Cardiac muscle cell (in vitro differentiated cells and primary cell): ENCODE measurements at places on chromosomes 6 and 20. TPM values are rescaled to one million over a fixed set of nuclear protein-coding genes. Genes with fewer than 3 reads are reported as not detected.

DNA sequence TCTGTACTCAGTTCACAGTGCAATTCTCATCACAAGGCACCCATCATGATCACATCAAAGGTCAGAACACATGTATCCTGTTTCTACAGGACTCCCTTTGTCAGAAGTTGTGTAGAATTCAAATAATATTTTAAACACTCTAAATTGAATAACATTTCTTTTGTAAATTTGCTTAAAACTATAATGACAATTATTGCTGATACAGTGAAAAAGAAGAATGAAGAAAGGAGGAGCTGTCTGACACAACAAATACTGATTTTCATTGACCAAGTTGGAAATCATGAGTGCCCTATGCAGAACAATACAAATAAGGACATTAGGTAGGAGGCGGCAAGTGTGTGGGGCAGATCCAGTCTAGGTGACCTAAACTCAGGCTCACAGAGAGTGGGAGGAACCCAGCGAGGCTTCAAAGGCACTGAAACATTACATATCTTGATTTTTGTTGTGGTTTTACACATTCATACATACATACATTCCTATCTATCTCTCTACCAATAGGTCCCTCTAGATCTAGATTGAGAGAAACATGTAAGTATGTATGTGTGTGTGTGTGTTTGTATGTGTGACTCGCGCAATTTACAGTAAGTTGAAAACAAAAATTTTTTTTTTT lies 79.2 kb upstream of the SLC2A12 start:
- no peaks in the 10 kb centered on the region for H3K4me1 ChIP-seq
- no peak for DNase-seq
- no peaks in the 10 kb centered on the region for H3K36me3 ChIP-seq
- no peaks in the 10 kb centered on the region for H3K27me3 ChIP-seq

GRCh38 chr6:51495610-51496396 lies 591.6 kb downstream of the PKHD1 start:
- no peaks in the 10 kb centered on the region for H3K27me3 ChIP-seq
- no peak overlapping the region for H3K27ac ChIP-seq
- DNase-seq, result peak; percentile 38
- peaks cover 19% of the 10 kb centered on the region for H3K4me1 ChIP-seq
- H3K4me3 ChIP-seq, result no peak overlapping the region

- H3K4me1 ChIP-seq, result peaks cover 9% of the 10 kb centered on the region
- H3K36me3 ChIP-seq, result no peaks in the 10 kb centered on the region
- no peak overlapping the region for H3K4me3 ChIP-seq
- no peak overlapping the region for H3K27ac ChIP-seq
Observed at GRCh38 chr6:162099685-162100084, 627.9 kb downstream of the PRKN start.

GRCh38 chr6:162181111-162181510 lies 546.5 kb downstream of the PRKN start:
- DNase-seq, result no peak
- no peak overlapping the region for H3K27ac ChIP-seq
- H3K27me3 ChIP-seq, result no peaks in the 10 kb centered on the region

DNA sequence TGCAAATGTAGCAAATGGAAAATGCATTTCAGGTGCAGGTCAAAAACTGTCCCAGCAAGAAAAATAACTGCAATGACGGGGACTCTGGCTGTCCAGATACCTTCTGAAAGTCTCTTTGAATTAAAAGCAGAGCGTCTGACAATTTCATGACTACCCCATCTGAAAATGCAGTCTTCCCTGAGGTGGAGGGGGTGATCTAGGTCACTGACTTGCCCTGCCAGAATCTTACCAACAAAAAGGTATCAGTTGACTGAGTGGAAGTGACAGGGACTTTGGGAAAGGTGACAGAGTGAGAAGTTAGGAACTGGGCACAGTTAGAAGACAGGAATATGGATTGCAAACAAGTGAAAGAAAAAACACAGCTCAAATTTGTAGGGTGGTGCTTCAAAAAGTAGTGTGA lies 402.2 kb downstream of the DHX35 start:
- H3K36me3 ChIP-seq, result no peaks in the 10 kb centered on the region
- H3K27me3 ChIP-seq, result no peaks in the 10 kb centered on the region
- H3K4me3 ChIP-seq, result no peak overlapping the region
- no peak overlapping the region for H3K27ac ChIP-seq
- no peaks in the 10 kb centered on the region for H3K4me1 ChIP-seq
- no peak for DNase-seq

DNA sequence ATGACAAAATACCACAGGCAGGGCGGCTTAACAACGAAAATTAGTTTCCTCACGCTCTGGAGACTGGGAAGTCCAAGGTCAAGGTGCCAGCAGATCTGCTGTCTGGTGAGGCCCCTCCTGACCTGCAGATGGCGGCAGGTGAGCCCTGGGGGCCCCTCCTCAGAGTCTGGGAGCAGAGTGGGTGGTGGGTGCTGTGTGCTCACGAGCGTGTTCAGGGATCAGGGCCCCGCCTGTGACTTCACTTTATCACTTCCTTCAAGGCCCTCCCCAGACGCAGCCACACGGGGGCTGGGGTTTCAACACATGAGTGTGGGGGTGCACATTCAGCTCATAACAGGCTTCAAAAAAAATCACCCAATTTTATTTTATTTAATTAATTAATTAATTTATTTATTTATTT lies 39.3 kb downstream of the SLC2A4RG start:
- H3K4me3 ChIP-seq, result no peak overlapping the region
- no peaks in the 10 kb centered on the region for H3K36me3 ChIP-seq
- no peaks in the 10 kb centered on the region for H3K27me3 ChIP-seq
- no peak for DNase-seq
- peaks cover 8% of the 10 kb centered on the region for H3K4me1 ChIP-seq

DNA sequence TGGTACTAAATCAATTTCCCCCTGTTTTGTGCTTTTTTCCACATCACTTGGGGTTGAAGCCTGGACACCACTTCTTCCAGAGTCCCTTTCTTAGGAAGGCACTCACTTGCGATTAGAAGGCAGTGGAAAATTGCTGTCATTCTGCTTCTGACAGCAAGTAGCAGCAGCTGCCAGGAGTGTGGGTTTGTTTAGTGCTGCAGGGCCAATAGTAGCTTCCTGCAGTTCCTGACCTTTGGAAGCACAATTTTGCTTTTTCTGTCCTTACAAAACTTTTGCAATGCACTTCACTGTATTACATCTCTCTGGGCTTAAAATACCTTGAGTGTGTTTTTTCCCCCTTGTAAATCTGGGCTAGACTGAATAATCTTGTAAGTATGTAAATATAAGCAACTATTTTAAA lies 12.5 kb upstream of the HLA-DRA start:
- no peaks in the 10 kb centered on the region for H3K27me3 ChIP-seq
- no peak overlapping the region for H3K27ac ChIP-seq
- H3K4me1 ChIP-seq, result no peaks in the 10 kb centered on the region
- H3K4me3 ChIP-seq, result no peak overlapping the region
- H3K36me3 ChIP-seq, result no peaks in the 10 kb centered on the region
- DNase-seq, result no peak

DNA sequence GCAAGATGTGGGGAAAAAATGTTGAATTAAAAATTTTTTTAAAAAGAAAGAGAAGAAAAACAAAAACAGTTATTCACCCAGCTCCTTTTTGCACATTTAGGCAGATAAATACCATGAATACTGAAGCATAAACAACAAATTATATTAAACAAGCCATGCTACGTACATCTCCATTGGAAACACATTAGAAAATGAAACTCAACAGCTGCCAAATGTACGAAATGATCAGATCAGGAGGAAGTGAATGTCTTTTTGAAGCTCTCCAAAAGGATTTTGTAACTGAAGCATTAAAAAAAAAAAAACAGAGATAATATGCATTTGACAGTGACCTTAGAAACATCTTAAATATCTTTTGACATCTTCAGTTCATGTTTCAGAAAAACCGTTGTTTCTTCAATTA lies 56.7 kb downstream of the CD83 start:
- H3K4me3 ChIP-seq, result no peak overlapping the region
- no peaks in the 10 kb centered on the region for H3K27me3 ChIP-seq
- H3K36me3 ChIP-seq, result no peaks in the 10 kb centered on the region
- no peak for DNase-seq
- H3K27ac ChIP-seq, result no peak overlapping the region

GRCh38 chr6:75504465-75505222 lies 11.0 kb upstream of the FILIP1 start:
- no peaks in the 10 kb centered on the region for H3K27me3 ChIP-seq
- H3K27ac ChIP-seq, result no peak overlapping the region
- DNase-seq, result no peak
- no peak overlapping the region for H3K4me3 ChIP-seq

DNA sequence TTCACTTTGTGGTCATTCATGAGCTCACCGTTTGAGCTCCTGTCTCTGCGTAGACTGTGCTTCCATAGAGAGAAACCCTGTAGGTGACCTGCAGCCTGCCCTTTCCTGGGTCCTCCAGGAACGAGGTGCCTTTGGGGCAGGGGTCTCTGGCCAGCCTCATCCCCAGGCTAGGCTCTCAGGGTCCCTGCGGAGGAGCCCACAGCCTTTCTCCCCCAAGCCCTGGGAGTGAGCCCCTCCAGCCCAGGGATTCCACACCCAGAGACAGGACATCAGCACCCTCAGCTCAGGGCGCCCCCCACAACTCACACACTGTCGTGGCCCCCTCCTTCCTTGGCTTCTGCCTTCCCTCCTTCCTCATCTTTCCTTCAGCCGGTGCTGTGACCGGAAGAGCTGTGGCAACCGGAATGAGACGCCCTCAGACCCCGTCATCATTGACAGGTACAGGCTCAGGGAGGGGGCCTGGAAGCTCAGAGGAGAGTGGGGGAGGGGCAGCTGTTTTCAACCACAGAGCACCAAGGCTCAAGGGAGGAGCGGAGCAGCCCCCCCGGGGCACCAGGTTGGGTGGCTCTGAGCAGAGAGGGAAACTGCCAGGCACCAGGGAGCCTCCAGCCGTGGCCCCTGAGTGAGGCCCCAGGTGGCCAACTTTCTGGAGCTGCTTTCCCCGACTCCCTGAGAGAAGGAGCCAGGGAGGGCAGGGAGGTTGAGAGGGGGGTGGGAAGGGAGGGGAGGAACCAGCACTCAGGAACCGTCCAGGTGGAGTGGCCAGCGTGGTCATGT lies 16.8 kb downstream of the EBF4 start:
- DNase-seq, result no peak
- H3K27ac ChIP-seq, result no peak overlapping the region
- no peaks in the 10 kb centered on the region for H3K4me1 ChIP-seq
- H3K27me3 ChIP-seq, result no peaks in the 10 kb centered on the region
- H3K36me3 ChIP-seq, result no peaks in the 10 kb centered on the region

DNA sequence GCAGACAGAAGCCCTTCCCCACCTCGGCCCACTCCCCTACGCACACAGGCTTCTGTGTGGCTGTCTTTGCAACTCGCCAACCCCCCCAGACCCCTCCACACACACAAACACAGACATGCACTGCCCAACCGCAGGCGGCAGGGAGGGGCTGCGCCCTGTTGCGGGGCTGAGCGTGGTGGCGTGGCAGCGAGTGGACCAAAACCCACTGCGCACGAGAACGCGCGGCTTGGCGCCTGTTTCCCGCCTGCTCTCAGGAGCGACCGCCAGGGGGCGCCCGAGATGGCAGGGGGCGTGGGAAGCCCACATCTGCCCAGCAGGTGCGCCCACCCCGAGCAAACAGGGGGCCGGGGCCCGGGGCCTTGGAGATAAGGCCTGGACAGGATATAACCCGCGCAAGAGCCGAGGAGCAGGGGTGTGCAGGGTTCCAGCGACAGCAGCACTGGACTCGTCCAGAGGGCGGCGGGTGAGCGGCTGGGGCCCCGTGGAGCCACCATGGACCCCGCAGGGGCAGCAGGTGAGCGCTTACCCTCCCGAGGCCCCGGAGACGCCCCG lies at the start of gene RBPJL:
TSS of gene RBPJL (plus strand) at position 410 of the 552 bp plus-strand sequence. CDS start at position 493, 83 bp downstream.
- DNase-seq, result peak; percentile 42
- H3K27ac ChIP-seq, result no peak within 1 kb of the TSS
- H3K36me3 ChIP-seq, result no peaks in the 10 kb centered on the region

DNA sequence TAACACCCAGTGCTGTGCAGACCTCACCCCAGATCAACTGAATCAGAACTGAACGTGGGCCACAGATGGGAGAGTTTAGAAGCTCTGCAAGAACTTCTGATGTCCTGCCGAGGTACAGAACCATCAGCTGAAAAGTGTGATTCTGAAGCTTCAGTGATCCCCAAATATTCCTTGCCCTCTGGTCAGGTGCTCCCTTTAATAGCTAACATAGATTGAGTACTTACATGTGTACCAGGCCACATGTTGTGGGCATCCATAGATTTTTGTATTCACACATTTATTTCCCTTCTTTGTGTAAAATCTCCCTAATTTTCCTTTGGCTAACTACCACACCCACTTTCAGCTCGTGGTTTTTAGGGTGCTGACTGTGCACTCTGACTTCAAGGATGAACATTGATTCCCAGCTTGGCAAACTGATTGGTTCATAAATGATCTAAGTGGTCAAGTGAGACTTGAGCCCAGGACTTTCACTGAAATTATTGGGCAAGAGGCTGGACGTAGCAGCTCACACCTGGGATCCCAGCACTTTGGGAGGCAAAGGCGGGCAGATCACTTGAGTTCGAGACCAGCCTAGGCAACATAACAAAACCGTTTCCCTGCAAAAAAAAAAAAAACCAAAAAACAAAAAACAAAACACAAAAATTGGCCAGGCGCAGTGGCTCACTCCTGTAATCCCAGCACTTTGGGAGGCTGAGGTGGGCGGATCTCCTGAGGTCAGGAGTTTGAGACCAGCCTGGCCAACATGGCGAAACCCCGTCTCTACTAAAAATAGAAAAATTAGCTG lies 162.2 kb downstream of the BCAS1 start:
- no peaks in the 10 kb centered on the region for H3K36me3 ChIP-seq
- H3K27ac ChIP-seq, result no peak overlapping the region
- no peaks in the 10 kb centered on the region for H3K4me1 ChIP-seq
- no peak overlapping the region for H3K4me3 ChIP-seq
- no peaks in the 10 kb centered on the region for H3K27me3 ChIP-seq

- H3K27me3 ChIP-seq, result no peaks in the 10 kb centered on the region
- H3K4me1 ChIP-seq, result no peaks in the 10 kb centered on the region
- H3K27ac ChIP-seq, result no peak overlapping the region
- no peaks in the 10 kb centered on the region for H3K36me3 ChIP-seq
Observed at GRCh38 chr20:24950836-24951525, 1.9 kb downstream of the CST7 start.

- DNase-seq, result peak; percentile 46
- H3K36me3 ChIP-seq, result peaks cover 4% of the 10 kb centered on the region
Observed at GRCh38 chr20:34979366-34980153, 23.9 kb downstream of the MYH7B start.

DNA sequence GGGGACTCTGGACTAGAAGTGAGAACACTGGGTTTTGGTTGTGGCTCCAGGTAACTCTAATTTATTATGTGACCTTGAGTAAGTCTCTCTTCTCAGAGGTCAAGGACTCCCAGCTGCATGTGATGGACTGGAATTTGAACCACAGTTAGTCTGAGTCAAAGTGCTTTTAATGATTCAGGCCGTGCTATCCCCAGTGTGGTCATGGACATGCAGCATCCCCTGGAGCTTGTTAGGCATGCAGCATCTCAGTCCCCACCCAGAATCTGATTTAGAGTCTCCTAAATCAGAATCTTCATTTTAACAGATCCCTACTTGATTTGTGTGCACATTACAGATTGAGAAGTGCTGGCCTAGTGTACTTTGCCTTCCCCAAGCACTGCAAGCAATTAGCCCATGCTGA lies 74.2 kb downstream of the TOX2 start:
- no peak overlapping the region for H3K4me3 ChIP-seq
- H3K27ac ChIP-seq, result no peak overlapping the region
- no peak for DNase-seq

The ANKRD66 gene
- not detected in 2 replicates for total RNA-seq

The CPNE5 gene
- total RNA-seq, result 29.2 and 52.1 TPM in 2 replicates

The MOCS1 gene
- total RNA-seq, result 18.9 and 21.5 TPM in 2 replicates

The CDSN gene
- not detected in 2 replicates for total RNA-seq

The NRN1 gene
- 0.78 and 0.92 TPM in 2 replicates for total RNA-seq

The NR2E1 gene
- total RNA-seq, result not detected in 2 replicates

The RAET1E gene
- not detected in 2 replicates for total RNA-seq

The TAF4 gene
- 8.8 and 21.1 TPM in 2 replicates for total RNA-seq

The LTV1 gene
- 10.0 and 11.0 TPM in 2 replicates for total RNA-seq

The MYH7B gene
- total RNA-seq, result 30.2 and 73.2 TPM in 2 replicates

The PHF1 gene
- 61.9 and 116 TPM in 2 replicates for total RNA-seq

The HLA-DRA gene
- not detected in 2 replicates for total RNA-seq
